Stimulated activated CD4-positive, alpha-beta T cell treated with anti-CD3 and anti-CD28 coated beads, Interleukin-1b, Interleukin-23, amount 100 ng/mL, for 1 hour (primary cell): ENCODE measurements at places on chromosomes 5 and 9.

DNA sequence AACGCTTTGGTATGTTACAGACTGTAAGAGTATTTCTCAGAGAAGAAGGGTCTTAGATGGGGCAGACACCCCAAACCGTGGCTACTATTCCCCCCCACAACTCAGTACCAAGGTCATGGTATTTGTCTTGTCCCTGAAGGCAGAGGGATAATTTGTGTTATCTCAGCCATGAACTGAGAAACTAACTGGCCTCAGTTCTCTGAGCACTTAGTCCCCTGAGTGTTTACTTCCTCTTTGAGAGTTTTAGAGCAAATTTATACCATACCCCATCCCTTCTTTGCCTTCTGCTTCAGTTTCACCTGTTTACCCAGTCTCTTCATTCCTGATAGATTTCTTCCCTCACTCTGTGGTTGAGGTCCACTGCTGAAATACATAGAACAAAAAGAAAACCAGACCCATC lies 183.9 kb downstream of the LRRC70 start:
- DNase-seq, result no peak

GRCh38 chr5:31853398-31854135 lies 214.6 kb downstream of the PDZD2 start:
- DNase-seq, result no peak

- DNase-seq, result no peak
Measured at GRCh38 chr5:206406-206805, 11.5 kb downstream of the CCDC127 start.

DNA sequence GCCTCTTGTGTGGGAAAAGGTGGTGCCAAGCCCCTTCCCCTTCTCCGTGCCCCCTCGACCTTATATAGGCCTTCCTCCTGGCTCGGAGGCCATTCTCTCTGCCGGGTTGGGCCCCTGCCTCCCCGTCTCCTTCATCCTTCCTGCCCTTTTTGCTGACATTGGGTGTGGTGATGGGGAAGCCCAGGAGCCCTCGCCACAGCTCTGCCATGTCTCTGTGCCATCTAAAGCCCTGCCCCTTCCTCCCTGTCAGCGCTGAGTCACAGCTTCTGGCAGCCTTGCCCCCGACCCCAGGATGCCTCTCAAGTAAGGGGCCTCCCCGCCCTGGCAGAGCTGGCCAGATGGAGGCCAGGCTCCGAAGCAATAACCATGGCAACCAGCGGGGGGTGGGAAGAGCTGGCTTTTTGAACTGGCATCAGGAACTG lies 30.4 kb downstream of the JADE2 start:
- DNase-seq, result peak; percentile 49

GRCh38 chr5:122183788-122184170 lies 54.4 kb downstream of the ZNF474 start:
- DNase-seq, result no peak

- DNase-seq, result no peak
Measured at GRCh38 chr5:158759283-158759682, 340.4 kb downstream of the EBF1 start.

- no peak for DNase-seq
Measured at GRCh38 chr5:88854769-88855168, 28.2 kb downstream of the MEF2C start.

DNA sequence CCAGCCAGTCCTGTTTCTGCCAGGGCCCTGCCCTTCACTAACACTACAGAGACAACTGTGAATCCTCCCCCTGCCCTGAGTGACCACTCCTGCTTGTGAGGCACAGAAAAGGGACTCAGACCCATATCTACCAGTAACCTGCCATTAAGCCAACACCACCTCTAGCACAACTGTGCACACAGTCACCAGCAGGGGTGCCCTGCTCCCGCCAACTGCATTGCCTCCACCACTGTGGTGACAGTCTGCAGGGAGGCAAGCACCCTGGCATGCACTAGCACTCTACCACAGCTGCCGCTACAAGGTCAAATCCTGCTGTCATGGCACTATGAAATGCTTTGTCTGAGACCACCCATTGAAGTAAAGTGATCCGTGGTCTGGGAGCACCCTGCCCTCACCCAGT lies 1028.5 kb upstream of the CDH9 start:
- DNase-seq, result no peak

- no peak for DNase-seq
Measured at GRCh38 chr5:26649000-26649399, 389.4 kb downstream of the CDH9 start.

- peak; percentile 24 for DNase-seq
Measured at GRCh38 chr5:160118349-160119141, 705 bp downstream of the PWWP2A start.

DNA sequence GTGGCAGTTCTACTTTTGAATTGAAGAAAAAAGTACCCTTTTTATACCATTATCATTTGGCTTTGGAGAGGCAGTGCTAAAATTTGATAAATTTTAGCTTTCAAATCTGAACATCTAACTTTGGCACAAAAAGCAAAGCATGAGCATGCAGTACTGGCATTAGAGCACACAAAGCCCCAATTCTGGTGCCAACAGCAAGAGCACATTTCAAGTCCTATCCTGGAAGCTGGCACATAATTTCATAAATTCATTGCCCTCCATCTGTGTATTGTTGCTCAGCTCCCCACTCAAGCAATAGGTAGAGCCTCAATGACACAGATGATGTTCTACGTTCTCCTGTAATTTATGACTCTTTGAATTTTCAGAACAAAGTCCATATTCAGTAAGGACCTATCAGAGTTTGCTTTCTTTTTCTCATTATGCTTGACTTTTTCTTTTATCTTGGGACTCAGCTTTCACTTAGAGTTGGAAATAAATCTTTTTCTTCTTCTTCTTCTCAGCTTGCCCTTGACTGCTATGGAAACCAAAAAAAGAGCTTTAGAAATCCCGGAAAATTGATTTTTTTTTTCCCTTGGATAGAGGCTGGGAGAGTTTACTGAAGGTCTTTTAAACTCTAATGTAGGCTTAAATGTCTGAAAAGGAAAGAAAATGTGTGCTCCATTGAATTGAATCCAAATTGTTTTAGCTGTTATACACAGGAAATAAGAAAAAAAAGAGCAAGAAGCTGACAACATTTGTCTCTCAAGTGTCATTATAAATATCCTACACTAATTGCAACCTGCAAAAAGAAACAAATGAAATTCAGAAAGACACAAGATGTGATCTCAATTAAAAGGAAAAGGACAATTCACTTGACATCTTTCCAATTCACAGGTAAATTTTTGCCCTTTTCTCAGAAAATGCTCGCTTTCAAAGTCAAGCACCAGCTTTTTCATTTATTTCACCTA lies 380.8 kb upstream of the CDH18 start:
- no peak for DNase-seq

DNA sequence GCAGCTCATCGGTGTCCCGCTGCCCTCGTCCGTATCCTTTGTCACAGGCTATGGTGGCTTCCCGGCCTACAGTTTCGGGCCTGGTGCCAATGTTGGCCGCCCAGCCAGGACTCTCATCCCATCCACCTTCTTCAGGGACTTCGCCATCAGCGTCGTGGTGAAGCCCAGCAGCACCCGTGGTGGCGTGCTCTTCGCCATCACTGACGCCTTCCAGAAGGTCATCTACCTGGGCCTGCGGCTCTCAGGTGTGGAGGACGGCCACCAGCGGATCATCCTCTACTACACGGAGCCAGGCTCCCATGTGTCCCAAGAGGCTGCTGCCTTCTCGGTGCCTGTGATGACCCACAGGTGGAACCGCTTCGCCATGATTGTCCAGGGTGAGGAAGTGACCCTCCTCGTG lies 41.9 kb downstream of the COL15A1 start:
- DNase-seq, result no peak

GRCh38 chr9:95043826-95044225 lies 273.7 kb downstream of the FANCC start:
- no peak for DNase-seq

DNA sequence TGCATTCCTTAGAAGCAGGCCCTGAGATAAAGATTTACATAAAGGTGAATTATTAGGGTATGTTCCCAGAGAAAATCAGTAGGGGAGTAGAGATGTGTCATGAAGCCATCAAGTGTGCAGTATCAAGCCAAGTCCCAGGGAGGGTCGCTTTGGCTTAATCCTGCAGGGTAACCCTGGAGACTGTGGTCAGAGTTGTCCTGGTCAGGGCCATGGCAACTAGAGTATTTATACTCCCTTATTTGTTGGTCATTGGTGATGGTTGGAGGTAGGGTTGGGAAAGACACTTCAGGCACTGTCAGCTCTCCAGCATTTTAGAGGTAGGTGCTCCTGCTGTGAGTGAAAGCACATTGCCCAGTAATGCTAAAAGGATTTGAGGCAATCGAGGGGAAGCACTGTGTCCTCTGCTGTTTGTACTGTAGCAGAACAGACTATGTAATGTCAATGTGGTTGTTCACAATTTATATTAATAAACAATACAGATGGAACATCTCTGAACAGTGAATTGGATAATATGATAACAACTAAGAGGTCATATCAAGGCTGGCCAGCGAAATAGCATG lies 108.9 kb downstream of the GDNF start:
- no peak for DNase-seq

GRCh38 chr5:53025487-53025886 lies 36.3 kb downstream of the ITGA2 start:
- DNase-seq, result no peak

DNA sequence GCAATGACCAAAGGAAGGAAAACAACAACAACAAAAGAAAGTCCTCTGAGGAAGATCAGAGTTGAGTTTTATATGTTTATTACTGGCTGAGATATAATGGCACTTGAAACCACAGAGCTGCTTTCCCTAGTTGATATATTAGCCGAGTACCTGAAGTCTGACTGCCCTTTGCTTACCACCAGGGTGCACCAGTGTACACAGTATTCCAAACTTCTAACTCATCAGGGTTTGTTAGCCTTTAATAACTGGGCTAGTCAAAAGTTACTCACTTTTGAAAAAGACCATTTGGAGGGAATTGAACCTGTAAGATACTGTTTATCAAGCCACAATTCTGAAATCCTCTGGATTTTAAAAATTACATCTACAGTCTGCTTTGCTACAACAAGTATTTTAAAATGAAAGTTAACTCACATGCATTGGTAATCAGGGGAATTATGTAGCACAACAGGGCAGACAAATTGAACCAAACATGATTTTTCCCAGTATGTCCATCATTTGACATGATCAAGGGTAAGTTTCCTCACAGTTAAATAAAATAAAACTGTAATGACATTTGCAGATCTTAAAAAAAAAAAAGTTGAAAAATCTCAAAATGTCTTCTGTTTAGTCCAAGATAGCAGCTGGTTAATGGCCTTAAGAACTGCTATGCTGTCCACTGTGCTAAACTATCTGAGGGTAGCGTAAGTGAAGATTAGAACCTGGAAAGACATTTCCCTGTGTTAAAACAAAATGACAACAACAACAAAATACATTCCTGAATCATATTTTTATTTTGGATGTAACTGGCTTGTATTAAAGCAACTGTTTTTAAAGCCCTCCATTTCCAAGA lies 57.3 kb upstream of the C6 start:
- no peak for DNase-seq

DNA sequence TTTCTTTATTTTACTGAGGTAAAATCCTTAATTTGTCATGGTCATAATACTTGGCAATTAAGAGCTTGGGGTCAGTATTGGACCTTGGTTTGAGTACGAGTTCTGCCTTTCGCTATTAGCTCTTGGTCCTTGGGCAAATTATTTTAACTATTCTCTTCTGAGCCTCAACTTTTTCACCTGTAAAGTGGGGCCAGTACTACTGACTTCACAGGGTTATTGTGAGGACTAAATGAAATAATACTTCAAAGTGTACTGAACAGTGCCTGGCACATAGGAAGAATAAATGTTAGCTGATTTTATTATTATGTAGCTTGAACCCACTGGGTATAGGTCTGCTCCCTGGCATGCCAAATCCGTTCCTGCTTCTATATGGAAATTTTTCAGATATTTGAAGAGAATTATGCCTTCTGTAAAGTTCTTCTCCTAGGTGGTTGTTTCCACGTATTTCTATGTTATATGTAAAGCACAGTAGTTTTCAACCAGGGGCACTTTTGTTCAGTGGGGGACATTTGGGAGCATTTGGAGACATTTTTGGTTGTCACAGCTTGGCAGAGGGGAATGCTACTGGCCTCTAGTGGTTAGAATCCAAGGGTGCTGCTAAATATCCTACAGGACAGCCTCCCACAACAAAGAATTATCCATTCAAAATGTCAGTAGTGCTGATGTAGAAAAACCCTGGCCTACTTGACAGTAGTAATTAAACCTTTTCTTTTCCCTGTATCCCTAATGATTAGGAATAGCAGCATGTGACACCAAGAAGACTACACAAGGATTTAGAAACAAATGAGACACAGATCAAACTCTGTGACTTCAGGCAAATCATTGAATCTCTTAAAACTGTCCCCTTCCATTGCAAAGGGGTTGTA lies 4.5 kb downstream of the RCL1 start:
- DNase-seq, result no peak

DNA sequence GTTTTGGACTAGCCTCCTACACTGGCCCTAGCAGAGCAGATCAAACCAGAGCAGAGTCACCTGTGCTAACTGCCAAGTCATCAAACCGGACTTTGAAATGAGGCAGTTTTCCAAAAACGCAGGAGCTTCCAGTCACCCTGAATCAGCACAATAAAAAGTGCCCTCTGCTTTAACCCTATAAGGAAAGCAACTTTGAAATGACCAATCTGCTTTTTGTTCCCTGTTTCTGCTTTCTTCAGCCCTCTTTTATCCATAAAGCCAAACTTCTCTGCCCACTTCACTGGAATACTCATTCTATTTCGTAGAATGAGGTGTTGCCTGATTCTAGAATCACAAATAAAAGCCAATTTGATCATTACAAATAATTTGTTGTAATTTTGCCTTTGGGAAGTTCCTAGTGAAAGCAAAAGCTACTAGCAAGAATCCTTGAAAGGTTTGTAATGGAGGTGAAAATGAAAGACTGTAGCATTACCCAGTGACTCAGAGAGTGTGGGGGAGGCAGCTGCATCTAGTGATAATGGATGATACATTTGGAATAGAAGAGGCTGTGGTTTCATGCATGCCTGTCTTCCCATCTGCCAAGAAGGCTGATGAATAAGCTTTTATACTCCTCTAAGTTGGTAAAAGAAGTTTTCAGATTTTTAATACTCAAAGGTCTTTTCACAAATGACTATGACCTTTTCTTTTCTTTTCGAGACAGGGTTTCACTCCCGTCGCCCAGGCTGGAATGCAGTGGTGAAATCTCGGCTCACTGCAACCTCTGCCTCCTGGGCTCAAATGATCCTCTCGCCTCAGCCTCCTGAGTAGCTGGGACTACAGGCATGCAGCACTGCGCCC lies 14.9 kb downstream of the SPAAR start:
- no peak for DNase-seq

GRCh38 chr5:953535-954449 lies 54.8 kb upstream of the NKD2 start:
- no peak for DNase-seq

- no peak for DNase-seq
Measured at GRCh38 chr5:156846914-156847313, 3.2 kb upstream of the PPP1R2B start.

GRCh38 chr5:167945542-167946384 lies 345.7 kb upstream of the WWC1 start:
- DNase-seq, result no peak

- DNase-seq, result no peak
Measured at GRCh38 chr5:74993743-74994142, 58.6 kb downstream of the GCNT4 start.
